ENCODE measurements at places on chromosomes 7 and 10.

DNA sequence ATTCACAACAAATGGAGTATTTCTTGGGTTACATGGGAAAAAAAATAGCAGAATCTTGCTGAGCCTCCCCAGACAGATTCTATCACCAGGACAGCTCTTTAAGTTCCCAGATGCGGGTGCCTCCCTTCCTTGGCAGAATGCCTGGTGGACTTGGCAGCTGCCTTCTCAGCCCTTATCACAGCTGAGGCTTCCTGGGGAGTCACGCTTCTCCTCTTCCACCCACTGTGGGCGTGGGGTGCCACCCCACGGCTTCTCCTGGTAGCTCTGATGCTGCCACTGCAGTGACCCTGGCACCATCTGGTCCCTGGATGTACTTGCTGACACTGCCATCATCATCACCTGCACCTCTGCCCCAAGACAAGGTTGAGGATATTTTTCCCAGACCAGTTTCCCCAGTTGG, 16.2 kb upstream of the NME8 start:
- no peak for DNase-seq

DNA sequence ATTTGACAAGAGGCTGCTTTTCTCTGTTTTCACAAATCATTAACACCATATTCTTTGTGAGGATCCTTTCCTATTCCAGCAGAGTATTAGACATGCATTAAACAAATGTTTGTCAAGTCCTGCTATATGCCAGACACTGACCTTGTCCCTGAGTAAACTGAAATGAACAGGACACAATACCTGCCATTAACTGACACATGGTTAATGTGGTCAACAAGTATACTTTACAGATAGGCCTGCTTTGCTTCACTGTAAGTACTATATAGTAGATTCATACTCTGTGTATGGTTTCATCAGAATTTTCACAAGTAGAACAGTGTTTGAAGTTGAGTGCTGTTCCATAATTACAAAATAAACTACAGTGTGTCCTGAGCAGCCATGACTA, 5.9 kb downstream of the TNKS2 start:
- DNase-seq, result no peak

DNA sequence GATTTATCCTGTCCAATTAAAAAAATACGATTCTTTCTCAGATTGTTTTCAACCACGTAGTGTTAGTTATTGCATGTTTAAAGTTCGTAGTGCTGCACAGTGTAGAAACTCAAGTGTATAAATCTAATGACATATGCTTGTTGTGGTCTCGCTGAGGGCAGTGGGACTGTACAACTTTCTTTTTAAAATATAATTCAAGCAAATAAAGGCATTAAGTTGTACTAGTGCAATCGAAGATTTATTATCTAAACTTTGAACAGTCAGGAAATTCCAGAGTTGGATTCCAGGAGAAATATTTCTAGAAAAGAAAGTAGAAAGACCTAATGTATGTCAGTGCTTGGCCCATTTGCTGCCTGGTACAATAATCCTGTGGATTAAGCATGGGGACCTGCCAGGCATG, 124.1 kb upstream of the HPS1 start:
- DNase-seq, result no peak

DNA sequence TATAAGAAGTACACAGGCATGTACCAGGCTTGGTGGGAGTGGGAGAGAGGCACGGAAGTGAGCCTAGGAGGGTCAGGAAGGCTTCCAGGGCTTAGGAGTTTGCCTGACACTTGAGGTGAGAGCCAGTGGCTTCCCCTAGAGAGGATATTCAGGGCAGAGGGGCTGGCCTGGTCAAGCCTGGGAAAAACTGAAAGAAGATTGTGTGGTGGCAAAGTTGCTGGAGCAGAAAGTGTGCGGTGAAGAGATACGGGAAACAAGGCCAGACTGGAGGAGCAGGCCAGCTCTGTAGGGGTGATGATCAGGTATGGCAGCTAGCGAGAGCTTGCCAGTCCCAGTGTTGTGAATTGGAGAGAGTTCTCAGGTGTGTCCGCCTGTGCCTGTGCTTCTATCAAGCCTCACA, 129.9 kb downstream of the CCNY start:
- DNase-seq, result no peak

DNA sequence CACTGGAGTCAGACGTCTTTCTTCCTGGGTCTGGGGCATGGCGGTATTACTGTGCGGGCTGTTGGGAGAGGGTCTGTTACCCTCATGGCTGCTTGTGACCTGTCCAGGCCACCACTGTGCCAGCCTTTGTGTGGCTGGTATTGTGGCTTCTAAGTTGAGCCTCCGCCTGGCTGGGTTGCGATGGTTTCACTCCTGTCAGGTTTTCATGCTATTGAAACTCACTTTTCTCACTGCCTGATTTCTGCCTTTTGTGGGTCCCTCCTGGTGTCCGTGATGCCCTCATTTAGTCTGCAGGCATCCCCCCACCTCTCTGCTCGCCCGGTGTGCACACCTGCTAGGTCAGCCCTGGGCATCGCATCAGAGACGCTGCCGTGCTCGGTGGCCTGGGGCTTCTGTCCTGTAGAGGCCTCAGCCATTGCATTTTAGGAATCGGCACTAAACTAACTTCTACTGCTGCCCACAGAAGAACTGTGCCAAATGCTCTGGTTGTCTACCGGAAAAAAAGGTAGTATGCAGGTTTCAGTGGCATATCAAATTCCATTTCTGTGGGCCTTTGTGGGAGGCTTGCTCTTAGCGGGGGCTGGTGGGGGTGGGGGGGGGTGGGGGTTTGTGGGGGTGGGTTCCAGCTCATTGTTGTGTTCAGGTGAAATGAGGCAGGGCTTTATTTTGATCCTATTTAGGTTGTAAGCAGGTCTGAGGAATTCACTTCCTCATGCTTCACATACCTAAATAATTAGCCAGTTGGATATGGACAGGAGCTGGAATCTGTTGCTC, 64.3 kb downstream of the MGMT start:
- no peak for DNase-seq

DNA sequence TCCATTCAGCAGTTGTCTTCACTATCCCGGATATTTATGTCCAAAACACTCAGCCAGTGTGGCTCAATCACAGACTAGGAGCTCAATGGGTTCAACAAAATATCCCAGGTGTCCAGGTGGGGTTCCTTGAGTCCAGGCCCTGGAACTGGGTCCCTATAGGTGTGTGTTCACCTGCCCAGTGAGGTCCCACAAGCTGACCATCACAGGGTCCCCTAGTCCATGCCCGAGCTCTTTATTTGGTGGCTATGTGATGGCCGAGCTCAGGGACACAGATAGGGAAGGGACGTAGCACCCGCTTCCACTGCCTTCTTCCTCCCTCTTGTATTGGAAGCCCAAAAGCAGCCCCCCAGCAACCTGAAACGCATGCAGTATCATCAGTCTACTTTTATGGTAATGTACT, 78.9 kb upstream of the DDC start:
- DNase-seq, result no peak

- no peak for DNase-seq
Measured at GRCh38 chr10:59575269-59575668, 134.4 kb downstream of the SLC16A9 start.

- DNase-seq, result no peak
Measured at GRCh38 chr7:132575982-132576720, at the start of gene PLXNA4. PLXNA4 (minus strand) TSS chr7:132576470; CDS start chr7:132508693, 67,777 bp downstream.

GRCh38 chr10:70779511-70780369, 5.4 kb downstream of the TBATA start:
- no peak for DNase-seq

- no peak for DNase-seq
Measured at GRCh38 chr10:119177708-119178371, 772 bp downstream of the PRDX3 start.

- no peak for DNase-seq
Measured at GRCh38 chr10:101230183-101230917, 1.1 kb upstream of the LBX1 start.

GRCh38 chr10:88113657-88114272, 250.3 kb downstream of the PTEN start:
- no peak for DNase-seq

DNA sequence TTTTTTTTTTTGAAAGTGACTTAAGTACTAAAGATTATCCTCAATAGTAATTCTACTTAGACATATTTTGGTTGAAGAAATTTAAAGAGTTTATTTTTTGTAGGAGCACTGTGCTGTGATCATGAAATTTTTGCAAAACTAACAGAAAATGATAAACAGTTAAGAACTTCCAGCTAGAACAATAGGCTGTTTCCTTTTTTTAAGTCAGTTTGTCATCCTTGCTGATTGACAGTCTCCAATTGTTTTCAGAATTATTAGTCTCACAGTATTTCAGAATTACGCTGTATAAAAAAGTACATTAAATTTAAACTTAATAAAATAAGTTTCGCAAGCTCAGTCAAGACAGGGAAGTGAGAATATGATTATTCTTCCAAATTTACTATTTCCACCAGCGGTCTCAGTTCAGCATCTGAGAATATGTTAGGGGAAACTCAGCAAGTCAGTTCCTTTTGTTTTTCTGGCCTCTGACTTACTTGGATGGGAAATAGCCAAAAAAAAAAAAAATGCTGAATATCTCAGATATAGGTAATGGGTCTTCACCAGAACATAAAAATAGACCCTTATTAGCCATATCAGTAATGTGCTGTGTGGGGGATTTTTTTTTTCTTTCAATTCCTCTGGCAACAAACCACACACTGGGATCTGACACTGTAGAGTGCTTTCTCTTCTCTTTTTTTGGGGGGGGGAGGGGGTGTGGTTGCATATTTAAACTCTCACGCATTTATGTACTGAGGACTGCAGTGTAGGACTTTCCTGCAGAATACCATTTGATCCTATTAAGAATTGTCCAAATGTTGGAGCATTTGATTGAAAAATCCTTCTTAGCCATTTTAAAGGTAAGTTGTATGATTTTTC, at the start of gene CD36:
Gene CD36 (plus strand): TSS at position 732 of the 855 bp plus-strand sequence. CDS start 8,099 bp downstream, outside the sequence.
- DNase-seq, result no peak

DNA sequence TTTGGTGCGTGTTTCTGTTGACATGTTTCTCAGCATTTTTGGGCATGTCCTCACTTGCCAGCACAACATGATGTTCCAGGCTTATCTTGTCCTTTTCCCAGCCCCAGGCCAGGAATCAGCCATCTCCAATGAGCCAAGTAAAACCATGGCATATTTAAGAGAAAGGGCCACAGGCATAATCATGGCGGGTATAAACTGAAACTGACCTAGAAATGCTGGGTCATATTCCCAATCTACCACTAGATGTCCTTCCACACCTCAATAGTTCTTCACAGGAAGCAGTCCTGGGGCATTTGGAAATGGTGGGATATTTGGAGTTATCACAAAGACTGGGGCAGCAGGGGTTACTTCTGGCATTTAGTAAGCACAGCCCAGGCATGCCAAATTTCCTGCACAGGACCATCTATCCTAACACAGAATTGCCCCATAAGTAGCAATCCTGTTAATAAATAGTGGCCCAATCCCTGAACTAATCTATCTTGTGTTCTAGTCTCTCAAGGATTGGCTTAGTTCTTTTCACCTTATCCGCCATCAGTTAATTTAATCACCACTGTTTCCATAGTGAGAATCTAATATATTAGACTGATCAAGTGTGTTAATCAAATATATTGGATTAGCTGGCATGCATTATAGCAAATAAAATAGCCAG, 101.6 kb downstream of the NPSR1 start:
- DNase-seq, result no peak

- DNase-seq, result no peak
Measured at GRCh38 chr10:30445711-30446110, 11.7 kb downstream of the MAP3K8 start.

DNA sequence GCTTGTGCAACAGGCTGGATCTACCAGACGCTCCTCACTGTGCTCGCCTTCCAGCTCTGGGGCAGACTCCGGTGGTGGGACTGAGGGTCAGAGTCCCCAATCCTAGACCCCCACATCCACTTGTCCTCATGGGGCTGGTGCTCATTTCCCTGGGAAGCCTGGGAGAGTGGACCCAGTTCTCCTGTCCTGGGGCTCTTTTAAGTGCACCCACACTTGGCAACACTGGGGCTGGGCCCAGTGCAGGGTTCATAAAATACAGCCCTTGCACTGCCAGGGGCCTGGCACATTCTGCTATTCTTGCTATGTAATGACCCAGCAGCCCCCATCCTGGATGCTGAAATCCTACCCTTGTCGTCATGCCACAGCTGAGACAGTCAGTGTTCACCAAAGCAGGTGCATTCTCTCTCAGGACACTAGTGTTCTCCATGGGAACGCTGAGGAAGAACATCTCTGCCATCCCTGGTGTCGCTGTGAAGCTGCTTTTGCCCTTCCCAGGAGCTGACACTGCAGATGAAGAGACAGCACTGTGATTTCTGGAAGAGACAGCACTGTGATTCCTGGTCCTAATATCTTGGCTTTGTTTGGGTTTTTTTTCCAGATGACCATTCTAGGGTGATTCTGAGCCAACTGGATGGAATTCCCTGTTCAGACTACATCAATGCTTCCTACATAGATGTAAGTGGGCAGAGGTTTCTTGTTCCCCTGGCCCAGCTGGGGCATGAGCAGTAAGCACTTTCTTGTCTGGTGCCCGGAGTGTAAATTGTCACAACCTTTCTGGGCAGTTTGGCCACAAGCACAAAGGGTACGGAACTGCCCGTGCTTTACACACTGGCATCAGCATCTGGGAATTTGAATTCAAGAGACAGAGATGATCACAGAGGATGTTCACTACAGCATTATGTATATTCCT, 65.6 kb downstream of the MKI67 start:
- no peak for DNase-seq

DNA sequence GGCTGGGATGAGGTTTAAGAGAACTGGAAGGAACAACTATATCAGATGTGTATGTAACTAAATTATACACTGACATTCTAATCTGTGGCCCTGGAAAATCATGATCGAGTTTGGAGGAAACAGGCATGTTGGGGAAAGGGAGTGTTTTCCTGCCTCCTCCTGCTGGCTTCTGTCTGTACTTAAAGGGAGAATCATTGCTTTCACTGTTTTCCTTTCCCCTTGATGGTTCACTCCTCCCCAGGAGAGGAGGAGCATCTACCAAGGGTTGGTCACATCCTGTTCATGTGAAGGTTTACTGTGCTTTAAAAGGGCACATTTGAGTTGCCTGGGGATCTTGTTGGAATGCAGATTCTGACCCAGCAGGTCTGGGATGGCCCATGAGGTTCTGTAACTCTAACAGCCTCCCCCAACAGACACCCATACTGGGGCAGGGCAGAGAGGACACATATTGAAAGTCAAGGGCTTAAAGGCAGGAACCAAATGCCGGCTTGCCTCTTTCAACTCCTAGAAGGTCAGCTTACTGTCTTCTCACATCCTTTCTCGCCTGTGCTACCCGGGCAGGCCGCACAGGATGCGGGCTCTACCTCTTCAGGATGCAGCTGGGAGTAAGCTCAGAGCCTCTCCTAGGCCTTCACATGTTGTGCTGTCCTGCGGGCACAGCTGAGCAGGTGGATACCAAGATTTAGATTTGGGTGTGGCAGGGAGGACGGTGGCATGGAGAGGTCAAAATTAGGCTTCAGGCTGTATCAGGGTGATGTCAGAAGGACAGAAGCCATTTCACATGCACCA, 694.8 kb downstream of the KCNMA1 start:
- no peak for DNase-seq

DNA sequence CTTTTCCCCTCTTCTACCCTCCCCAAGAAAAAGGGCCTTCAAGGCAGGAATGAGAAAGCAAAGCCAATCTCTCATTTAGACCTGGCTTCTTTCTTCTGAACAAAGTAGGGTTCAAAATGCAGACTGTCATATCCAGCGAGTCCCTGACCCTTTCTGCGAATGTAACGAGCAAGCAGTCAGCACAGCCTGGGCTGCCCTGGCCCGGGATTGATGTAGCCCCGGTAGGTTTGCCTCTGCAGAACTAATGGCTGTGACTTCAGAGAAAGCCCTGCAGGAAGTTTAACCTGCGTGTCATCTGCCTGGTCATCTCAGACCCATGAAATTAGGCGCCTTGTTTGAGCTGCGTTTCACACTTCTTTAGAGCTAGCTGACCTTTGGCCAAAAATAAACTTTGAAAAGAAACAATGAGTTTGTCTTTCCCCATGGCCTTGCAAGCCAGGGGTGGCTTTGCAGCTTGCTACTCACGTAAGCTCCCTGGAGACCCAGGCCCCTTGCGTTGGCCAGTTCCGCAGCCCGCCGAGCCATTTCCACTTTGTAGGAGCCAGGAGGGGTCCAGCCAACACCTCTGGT, 36.4 kb downstream of the HABP2 start:
- no peak for DNase-seq

Measured in DMS79 (cell line).